ENCODE measurements at places on chromosomes 5 and 9.

DNA sequence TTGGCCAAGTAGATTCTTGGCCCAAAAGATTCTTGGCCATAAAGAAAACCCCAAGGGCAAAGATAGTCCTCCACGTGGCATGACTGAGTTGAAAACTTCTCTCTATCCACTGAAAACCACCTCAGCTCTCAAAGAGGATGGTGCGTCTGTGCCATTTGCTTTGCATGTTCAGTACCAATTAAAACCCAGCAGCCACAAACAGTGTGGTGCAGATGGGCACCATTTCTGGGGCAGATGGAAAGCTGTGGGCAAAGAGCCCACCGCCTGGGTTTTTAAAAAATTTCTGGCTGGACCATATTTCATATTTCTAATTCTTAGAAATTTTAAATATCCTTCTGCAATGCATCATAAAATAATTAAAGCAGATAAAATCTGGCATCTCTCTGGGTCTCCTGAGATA, 84.5 kb upstream of the PUM3 start:
- DNase-seq, result no peak

- DNase-seq, result no peak
Observed at GRCh38 chr5:2131826-2132496, 249.2 kb upstream of the IRX4 start.

DNA sequence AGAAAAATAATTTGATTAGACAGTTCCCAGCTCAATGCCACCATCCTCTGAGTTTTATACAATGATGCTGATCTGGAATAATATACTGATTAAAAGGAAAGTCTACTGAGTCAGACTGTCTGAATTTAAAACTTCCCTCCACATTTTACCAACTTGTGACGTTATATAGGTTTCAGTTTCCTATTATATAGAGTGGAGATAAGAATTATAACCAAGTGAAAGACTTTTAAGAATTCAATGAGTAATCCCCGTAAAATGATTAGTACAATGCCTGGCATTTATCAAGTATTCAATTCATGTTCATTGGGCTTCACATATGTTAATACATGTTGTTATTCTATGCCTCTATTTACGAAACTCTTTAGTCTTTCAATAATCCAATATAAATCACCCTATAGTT, 166.0 kb downstream of the CDH9 start:
- no peak for DNase-seq

DNA sequence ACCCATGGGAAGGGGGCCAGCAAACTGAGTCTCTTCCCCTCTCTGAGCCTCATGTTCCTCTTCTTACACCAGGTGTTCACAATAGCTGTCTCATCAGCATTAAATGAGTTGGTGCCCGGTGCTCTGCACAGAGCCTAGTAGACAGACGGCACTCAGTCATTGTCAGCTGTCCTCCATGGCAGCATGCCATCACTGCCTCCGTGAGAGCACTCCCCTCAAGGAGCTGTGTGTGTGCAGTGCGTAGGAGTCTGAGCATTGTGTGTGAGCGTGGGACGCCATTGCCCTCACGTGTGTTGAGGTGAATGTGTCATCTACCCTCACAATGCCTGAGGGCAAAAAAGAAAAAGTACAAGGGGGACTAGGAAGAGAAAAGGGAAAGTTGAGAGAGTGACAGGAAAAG, 536.5 kb downstream of the CDK5RAP2 start:
- no peak for DNase-seq

- DNase-seq, result no peak
Observed at GRCh38 chr5:125138266-125138665, 391.8 kb upstream of the ZNF608 start.

GRCh38 chr5:139757727-139758509, 37.7 kb upstream of the PSD2 start:
- DNase-seq, result peak; percentile 55

GRCh38 chr5:95590880-95591279, 29.0 kb upstream of the GPR150 start:
- DNase-seq, result no peak

- DNase-seq, result peak; percentile 13
Observed at GRCh38 chr5:141420855-141421488, at the start of gene PCDHGA11. PCDHGA11 (plus strand) TSS chr5:141421051; CDS start chr5:141421228, 177 bp downstream.

GRCh38 chr5:77851176-77852067, 75.3 kb upstream of the TBCA start:
- DNase-seq, result no peak

GRCh38 chr5:84148651-84149050, 236.0 kb downstream of the EDIL3 start:
- no peak for DNase-seq

DNA sequence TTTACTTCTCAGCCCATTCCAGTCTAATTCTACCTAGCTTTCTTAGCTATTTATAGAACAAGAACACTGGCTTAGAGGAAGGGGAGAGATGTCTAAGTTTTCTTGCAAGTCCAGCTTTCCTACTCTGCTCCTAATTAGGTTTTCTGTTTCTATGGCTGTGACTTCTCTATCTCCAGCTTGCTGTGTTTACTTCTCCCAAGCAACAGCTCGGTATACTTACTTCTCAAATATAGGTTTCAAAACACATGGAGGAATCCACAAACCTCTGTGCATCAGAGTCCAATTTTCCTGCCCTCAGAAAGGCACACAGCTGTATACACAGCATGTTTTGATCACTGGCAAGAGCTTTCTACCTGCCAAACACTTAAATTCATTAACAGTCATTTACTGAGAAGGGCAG, 17.4 kb upstream of the HMGCR start:
- no peak for DNase-seq

DNA sequence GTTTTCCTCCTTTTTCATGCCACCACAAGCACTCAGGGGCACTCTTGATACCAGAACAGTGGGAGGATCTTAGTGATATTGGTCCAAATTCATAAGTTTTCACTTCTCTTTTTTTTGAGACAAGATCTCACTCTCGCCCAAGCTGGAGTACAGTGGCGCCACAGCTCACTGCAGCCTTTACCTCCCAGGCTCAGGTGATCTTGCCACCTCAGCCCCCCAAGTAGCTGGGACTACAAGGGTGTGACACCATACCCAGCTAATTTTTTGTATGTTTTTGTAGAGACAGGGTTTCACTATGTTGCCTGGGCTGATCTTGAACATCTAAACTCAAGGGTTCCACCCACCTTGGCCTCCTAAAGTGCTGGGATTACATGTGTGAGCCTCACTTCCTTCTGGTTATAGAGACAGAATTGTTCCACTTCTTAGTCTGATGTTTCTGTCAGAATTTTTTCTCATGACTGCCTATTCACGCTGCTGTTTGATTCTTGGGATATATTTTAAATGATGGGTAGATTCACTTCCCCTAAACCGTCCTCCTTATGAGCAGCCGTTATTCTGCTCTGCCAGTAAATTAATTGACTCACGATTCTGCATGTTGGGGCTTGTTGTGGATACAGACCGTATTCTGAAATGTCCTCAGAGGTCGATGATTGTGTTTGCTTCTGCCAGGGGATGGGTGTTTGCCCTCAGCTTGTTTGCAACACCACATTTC, 30.8 kb downstream of the MTAP start:
- no peak for DNase-seq

GRCh38 chr5:153952893-153953292, 85.8 kb downstream of the FAM114A2 start:
- DNase-seq, result no peak

- no peak for DNase-seq
Observed at GRCh38 chr9:132597073-132597775, 14.8 kb downstream of the BARHL1 start.

GRCh38 chr9:84609779-84610178, 59.8 kb upstream of the NTRK2 start:
- peak; percentile 9 for DNase-seq

DNA sequence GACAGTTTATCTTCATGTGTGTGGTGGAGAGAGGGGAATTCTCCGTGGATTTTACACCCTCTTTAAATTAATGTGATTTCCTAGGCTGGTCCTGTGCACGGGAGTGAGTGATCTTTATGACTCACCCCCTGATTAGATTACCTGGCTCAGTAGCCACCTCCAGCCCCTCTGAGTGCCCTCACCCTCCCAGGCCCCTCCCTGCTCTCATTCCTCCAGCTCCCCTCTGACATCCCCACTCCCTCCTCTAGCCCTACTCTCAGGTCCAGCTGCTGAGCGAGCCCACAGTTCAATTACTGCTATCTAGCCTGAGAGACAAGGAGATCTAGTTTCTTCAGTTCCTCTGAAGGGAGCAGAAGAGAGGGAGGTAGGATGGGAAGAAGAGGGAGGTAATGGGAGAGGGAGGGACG, 61.8 kb upstream of the ARAP3 start:
- DNase-seq, result no peak

DNA sequence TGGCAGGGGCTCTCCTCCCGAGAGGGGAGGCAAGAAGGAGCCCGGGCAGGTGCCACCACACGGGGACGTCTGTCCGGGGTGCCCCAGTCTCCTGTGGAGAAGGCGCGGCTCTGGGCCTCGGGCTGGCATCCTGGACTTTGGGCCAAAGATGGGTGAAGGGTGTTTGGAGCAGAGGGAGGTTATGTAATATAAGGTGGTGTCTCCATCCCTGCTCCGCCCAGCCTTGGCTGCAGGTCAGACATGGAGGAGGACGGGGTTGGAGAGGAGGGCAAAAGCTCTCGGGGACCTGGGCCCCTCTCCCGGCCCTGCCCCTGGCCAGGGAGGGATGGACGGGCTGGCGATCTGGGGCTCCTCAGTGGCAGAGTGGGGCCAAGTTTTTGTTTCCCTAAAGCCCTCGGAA, 1.2 kb upstream of the SOHLH1 start:
- no peak for DNase-seq
